ENCODE measurements at places on chromosomes 11 and 22.

DNA sequence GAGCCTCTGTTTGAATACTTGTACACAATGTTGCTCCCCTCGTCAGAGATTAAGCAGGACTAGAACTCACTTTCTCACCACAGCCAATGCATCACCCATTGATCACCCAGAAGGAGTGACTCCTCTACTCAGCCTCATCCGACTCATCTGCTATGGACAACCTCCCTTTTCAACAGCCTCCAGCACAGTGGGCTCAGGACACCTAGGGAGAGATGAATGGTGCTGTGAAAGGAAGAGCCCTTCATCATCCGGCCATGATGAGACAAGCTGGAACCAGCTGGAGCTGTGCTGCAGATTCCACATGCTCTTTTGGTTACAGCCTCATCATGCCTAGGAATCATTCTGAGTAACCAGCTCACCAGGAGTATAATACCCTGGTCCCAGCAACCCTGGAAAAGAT, 15.5 kb downstream of the C11orf91 start:
- DNase-seq: no peak

DNA sequence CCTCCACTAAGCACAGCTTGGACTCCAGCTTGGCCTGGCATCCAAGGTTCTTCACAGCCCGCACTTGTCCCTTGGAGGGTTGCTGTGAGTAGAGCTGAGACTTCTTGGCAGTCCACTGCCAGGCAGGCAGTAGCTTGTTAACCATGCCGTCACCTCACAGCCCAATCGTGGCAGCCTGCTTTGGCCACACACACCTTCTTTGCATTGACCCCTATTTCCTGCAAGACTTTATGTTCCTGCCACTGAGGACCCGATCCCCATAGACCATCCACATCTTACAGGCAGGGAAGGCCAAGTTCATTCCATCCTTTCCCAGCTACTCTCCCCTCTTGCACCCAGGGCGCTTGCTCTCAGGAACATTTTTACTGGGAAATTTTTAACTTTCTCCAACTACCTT, 2.5 kb upstream of the PYGM start:
- DNase-seq: no peak

DNA sequence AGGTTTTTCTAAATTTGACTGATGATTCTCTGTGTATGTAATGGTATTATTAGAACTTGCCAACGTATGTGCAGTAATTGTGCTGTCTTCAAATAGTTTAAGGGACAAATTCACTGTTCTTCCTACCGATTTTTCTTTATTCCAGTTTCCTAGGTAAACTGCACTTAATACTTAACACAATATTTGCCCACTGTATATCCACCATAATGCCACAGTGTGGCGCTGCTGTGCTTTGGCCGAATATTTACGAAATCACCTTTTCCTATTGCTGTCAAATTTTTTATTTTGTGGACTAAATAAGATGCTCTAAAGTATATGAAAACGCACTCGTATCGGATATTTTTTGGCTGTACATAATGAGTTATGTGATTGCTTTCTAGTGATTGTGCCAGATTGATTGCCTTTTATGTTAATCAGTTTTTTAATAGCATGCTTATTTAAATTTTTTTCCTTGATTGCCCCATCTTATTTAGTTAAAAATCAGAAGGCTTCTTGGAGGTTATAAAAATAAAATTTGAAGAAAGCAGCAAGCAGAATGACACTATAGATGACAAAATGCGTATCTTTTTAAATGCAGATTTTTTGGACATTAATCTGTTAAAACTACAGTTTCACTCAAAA, 10.5 kb downstream of the AASDHPPT start:
- peak; percentile 4 for DNase-seq

- no peak for DNase-seq
Measured at GRCh38 chr11:13152264-13152663, 125.3 kb upstream of the BMAL1 start.

DNA sequence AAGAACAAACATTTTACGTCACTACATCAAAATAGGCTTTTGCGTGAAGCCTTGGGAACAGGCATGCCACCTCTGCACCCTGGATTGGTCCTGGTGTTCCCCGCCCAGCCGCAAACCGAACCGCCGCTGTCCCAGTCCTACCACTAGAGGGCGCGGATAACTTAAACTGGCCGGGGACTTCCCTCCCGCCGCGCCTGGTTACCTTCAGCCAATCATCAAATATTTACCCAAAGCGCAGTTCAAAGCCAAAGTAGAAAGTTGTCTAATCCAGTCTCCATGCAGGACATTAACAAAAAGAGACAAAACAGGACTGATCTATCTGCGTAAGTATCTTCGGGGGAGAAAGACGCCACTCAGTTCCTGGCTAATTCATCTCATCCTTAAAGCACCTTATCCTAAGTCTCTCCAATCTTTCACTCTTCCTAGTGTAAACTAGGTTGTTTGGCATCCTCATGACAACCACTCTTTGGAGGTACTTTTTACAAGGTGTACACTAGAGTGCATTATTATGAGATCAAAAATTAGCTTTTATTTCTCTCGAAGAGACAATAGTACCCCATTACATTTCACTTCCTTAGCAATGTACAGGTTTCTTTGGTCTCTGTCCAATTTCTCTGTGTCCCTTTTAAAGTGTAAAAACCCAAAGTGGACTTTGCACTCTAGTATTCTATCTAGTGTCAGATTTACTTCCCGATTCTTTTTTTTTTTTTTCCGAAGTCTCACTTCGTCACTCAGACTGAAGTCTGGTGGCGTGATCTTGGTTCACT, 3.9 kb upstream of the CRY2 start:
- peak; percentile 87 for DNase-seq

DNA sequence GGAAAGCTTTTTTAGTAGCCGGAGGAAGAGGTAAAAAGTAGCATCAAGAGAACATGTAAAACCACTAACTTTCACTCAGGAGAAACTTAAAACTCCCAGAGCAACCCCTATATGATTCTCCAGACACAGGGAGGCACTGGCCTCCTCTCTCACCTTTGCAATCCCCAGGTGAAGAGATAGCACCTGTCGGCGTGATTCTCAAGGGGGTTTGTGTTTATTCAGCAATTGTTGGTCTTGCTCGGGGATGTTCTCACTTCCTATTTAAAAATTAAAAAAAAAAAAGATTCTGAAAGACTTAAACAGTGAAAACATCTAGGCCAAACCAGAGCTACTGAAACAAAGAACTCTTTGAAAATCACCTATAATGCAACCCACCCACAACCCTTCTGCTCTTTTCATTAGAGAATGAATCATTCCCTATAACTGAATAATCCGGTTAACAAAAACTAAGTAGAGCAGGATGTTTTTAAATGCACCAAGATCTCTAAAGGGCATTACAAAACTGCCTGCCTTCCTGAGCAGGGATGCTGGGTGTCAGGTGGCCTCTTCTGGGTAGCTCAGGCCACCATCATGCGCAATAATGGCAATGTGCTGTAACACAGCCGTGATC, 24.9 kb downstream of the DHCR7 start:
- no peak for DNase-seq

GRCh38 chr22:47630741-47631534, 868.5 kb downstream of the TBC1D22A start:
- DNase-seq: no peak

DNA sequence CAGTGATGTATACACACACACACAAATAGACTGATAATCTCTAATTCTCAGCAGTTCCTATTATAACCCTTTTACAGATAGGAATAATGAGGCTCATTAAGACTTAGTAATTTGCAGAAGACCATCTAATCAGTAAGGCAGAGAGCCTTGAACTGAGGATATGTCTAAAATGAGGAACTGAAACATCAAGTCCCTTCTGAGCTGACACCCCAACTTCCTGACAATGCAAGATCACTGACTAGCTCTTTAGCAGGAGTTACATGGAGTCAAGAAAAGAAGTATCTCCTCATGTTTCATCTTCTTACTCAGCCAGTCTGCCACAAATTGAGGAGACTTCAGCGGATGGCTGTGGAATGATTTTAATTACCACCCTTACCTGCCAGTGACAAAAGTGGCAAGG, 193.0 kb downstream of the MSANTD4 start:
- DNase-seq: no peak
